ENCODE measurements at places on chromosomes 1 and 21.
A peak's percentile ranks its signal among the peaks of the same experiment; 100 is the strongest.

GRCh38 chr1:65164633-65165032, 16.6 kb downstream of the AK4 start:
- no peak for DNase-seq

- DNase-seq = no peak
These were observed 241.0 kb upstream of the SNX7 start for GRCh38 chr1:98420376-98421084.

DNA sequence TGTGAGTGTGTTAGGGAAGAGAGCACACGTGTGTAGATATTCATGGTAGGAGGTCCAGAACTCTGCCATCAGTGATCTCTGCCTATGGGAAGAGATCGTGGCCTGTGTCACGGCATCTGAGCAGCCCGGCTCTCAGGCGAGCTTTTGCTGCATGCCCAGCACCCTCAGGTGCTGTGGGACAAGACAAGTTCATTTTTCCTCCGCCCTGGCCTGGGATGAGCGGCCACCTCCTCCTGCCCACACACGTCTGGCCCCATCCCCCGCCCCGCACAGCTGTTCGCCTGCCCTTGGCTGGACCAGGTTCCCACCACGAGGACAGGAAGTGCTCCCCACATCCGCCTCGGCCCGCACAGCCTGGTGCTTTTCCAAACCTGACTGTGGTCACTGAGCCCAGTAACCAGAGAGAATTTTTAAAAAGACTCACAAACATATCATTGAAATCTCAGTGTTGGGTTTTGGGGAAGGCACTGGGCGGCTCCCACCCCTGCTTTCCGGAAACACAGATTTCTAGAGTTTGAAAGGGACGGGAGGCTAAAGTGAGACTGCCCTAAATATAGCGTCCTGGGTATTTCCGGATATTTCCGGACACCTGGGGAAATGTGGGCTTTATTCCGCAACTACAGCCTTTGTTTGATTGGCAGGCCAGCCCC, 18.0 kb downstream of the BMP8A start:
- DNase-seq = no peak

- no peak for DNase-seq
These were observed 11.5 kb upstream of the CXADR start for GRCh38 chr21:17501107-17502006.

DNA sequence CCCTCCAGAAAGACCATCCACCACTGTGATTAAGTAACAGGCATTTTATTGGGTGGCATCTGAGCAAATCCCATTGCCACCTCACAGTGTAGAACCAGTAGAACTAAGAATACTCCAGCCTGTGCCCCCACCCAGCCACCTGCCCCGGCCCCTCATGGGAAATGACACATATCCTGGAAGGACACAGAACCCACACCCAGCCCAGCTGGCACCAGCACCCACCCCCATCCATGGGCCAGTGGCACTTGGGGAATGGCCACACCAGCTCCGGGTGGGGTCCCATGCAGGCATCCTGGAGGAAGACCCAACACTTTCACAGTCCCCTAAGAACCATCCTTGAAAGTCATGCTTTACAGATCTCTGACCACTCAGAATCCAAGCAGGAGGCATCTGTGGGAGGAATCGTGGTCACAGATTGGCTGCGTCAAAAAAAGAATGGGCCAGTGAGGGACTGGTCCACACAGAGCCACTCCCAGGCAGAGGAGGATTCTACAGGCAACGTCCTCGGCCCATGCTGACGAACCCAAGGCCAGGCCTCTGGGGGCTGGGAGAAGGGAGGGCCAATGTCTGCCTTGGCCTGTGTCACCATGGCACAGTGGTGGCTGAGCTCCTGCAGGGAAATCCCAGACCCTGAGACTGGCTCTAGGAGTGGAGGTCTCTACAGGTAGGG, 12.1 kb upstream of the TAS1R2 start:
- no peak for DNase-seq

GRCh38 chr1:94560333-94560732, 18.8 kb upstream of the F3 start:
- DNase-seq = no peak

- DNase-seq = no peak
These were observed 6.7 kb upstream of the ABCG1 start for GRCh38 chr21:42212266-42212665.

- DNase-seq = peak; percentile 27
These were observed 6.6 kb downstream of the CCDC190 start for GRCh38 chr1:162854245-162854882.

GRCh38 chr21:33245289-33245918, 15.7 kb downstream of the IFNAR2 start:
- DNase-seq = no peak

DNA sequence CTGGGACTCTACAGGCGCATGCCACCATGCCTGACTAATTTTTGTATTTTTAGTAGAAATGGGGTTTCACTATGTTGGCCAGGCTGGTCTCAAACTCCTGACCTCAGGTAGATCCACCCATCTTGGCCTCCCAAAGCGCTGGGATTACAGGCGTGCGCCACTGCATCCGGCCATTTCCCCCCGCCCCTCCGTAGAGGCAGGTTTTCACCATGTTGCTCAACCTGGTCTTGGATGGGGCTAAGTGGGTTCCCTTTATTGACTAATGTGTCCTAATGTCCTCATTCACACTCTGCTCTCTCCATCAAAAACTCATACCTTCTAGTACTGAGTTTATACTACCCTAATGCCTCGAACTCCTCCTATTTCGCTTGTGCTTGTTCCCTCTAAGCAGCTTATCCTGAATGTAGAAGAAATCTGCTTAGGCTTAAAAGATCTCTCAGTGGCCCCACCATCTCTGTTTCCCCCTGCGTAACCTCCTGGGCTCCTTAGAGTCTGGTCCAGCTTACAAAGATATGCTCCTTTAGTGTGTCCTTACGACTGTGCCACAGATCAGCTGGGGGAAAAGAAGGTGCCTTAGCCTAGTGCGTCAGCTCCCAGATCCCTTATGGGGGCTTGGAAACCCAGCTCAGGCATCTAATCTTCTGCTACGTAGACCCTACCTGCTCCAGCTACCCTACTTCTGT, 8.0 kb downstream of the GNAT2 start:
- DNase-seq = no peak

GRCh38 chr1:156662005-156662799, 15.0 kb downstream of the NES start:
- DNase-seq = no peak

GRCh38 chr1:117181630-117182041, 29.1 kb downstream of the VTCN1 start:
- no peak for DNase-seq

DNA sequence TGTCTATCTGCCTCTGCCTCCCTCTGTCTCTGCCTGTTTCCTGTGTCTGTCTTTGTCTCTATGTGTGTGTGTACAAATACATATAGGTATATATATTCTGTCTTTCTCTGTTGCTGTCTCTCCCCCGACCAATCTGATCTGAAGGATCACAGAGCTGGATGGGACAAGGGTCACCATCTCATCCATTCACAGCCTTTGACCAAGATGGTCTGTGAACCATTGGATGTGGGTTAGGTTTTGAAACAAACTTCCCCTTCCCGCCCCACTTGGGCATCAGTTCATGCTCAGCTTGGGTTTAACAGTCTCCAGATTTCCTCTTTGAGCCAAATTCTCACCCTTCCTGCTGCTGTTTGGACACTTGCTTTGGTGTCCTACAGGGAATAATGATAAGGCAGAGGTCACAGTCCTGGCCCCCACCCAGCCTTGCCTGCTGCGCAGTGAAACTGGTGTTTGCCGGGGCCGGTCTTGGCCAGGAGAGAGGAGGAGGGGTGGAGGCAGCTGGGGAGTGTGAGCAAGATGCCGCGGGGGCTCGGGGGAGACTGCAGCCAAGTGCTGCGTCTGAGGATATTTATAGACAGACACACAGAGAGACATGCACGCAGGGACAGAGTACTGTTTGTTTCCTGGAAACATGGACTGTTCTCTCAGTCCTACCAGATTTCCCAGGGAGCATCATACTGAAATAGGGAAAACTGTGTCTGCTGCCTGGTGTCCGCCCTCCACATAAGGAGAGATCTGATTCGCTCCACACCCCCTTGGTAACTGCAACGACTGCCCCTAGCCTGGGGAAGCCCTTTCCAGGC, 27.0 kb upstream of the BTG2 start:
- DNase-seq = no peak

GRCh38 chr1:106571109-106571508, 485.4 kb upstream of the PRMT6 start:
- no peak for DNase-seq

GRCh38 chr1:105072446-105072845, 1322.7 kb downstream of the AMY1C start:
- DNase-seq = no peak

GRCh38 chr1:6225651-6226050, 10.1 kb downstream of the ICMT start:
- DNase-seq = no peak

GRCh38 chr21:26124421-26124833, 46.1 kb downstream of the APP start:
- DNase-seq = no peak
